ENCODE measurements at places on chromosomes 16 and 17.

DNA sequence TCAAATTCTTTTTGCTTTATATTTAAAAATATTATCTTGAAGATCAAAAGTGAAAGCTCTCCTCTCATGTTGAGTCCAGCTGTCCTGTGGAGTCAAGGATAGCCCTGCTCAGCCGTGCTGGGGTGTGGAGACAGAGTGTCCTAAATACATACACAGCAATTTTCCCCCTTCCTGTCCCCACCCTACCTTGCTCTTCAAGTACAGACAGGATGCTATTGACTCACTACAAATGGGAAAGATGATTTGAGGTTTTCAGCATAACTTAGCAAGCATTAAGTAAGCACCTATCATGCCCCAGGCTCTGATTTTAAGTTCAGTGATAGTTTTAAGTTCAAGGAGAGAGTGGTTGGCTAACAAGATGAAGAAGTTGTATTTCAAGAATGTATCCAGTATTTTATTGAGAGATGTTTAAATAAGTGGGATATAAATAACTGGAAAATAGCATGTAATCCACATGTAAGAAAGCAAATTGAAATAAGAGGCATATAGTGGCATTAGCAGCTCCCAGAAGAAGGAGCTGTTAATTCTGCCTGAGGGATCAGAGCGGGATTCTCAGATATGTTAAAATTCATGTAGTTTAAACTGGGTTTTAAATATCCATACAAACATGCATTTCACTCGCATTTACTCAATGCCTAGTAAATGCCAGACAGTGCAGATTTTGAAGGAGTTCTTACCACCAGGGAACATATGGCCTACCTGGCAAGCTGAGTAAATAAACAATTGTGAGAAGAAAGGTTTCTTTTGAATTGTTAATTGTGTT, 183.5 kb upstream of the ANKFN1 start:
- no peak for DNase-seq

DNA sequence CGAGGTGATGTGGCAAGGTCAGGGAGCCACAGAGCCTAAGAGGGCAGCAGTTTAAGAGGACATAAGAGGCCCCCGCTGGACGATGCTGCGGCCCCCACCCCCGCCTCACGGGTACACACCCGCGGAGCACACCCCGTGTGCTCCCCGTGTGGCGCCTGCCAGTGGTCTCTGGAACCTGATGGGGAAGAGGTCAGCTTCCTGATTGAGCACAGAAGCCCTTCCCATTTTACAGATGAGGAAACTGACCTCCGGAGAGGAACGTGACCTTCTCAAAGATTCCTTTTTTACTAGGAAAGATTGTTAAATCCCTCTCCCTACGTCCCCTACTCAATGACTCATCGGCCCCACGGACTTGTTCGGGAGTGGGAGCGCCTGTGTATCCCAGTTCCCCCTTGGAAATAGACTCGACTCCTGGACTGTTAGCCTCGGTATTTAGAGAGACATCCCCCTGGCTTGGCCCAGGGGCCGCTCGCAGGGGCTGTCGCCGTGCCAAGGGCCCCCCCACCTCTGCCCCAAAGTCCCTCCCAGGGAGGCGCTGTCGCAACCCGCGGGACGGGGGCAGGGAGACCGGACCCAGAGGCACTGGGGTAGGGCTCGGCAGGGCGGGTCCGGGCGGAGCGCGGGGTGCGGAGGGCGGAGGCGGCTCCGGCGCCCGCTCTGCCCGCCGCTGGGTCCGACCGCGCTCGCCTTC, at the start of gene ABCC3:
Gene ABCC3 (plus strand): TSS at position 658 of the 691 bp plus-strand sequence. CDS start 56 bp downstream, outside the sequence.
- DNase-seq: no peak

- DNase-seq: no peak
Measured at GRCh38 chr16:50099957-50100648, 34.3 kb downstream of the HEATR3 start.

GRCh38 chr17:50708050-50709000, 611 bp upstream of the ANKRD40 start:
- no peak for DNase-seq

GRCh38 chr16:78142788-78143187, 43.3 kb downstream of the WWOX start:
- DNase-seq: no peak
